ENCODE measurements at places on chromosomes 1 and 21. TPM values are rescaled to one million over a fixed set of nuclear protein-coding genes. Genes with fewer than 3 reads are reported as not detected.
A peak's percentile ranks its signal among the peaks of the same experiment; 100 is the strongest.

Gene SELENBP1
- total RNA-seq: 159 TPM

DNA sequence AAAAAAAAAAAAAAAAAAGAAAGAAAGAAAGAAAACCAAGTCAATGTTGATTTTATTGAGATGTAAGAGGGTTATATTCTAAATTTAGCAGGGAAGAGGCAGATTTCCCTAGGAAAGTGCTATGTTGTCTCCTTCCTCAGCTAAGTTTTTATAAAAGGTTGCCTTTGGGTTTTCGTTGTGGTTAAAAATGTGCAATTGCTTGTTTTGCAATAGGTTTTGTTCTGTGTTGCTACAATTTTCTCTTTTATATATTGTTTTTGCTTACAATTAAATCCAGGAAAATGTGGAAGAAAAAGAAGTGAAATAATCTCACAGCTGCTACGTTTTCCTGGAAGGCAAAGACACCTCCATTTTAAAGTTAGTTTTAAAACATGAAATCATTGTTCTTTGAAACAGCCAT is 136.7 kb upstream of the C1orf105 start:
- no peak overlapping the region for H3K27ac ChIP-seq
- no peaks in the 10 kb centered on the region for H3K27me3 ChIP-seq
- no peaks in the 10 kb centered on the region for H3K36me3 ChIP-seq
- DNase-seq: no peak
- H3K4me3 ChIP-seq: no peak overlapping the region

Gene KRTAP12-1
- not detected for total RNA-seq

DNA sequence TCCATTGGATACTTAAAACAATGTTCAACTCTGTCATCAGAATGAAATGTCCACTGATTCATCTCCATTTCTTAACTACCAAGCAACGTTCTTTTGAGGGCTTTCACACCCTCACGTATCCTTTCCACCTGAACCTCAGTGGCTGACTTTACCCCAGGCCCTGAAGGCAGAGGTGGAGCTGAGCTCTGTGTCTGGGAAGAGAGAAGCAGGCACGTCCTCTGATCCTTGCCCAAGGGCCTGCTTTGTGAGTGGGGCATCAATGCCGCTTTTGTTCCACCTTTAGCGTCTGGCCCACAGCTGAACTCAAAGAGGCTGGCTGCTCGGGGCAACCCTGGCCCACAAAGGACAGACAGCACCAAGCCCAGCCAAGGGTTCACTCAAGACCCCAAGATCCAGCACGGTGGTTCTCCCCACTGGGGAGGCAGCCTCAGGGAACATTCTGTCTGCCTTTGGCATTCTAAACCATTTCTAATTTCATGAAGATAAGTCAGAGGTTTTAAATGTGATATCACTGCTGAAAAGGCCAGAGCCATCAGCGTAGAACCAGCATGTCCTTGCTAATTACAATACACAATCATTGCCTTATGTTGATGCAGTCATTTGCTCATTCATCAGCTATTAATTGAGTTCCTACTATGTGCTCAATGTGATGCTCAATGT is 126.0 kb upstream of the UBE2U start:
- H3K4me3 ChIP-seq: no peak overlapping the region
- no peak overlapping the region for H3K27ac ChIP-seq
- peaks cover 9% of the 10 kb centered on the region for H3K4me1 ChIP-seq
- DNase-seq: no peak

- no peak overlapping the region for H3K4me3 ChIP-seq
- H3K36me3 ChIP-seq: no peaks in the 10 kb centered on the region
- H3K27me3 ChIP-seq: no peaks in the 10 kb centered on the region
- no peak for DNase-seq
- no peaks in the 10 kb centered on the region for H3K4me1 ChIP-seq
These were observed 123.6 kb downstream of the XCL2 start for GRCh38 chr1:168420177-168420576.

DNA sequence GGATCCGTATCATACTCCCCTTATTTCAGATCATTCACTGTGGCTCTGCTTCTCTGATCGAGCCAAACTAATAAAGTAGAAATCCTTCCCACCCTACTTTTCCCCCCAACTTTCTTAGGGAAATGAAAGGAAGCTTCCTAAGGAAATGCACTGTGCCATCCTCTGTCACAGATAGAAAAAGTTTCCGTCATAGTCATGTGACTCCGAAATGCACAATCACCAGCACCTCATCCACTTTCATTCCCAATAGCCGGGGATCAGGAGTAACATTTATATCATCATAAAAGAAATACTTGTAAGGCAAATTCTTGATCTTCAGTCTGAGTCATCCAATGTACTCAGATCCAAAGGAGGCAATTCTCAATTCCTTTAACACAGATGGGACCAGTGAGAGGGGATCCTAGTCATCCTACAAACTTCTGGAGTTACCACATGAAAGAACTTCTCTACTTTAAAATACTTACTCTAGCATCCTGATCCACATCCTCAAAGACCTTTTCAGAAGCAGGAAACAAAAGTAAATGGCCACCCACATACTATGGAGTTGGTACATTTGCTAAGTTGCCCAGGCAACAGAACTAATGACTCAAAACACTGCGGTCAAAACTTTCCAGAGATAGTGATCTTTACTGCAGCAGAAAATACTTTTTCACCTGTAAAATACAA is 97.8 kb upstream of the ZC3H11B start:
- no peak for DNase-seq
- H3K4me1 ChIP-seq: no peaks in the 10 kb centered on the region
- no peaks in the 10 kb centered on the region for H3K27me3 ChIP-seq
- H3K4me3 ChIP-seq: no peak overlapping the region
- H3K36me3 ChIP-seq: no peaks in the 10 kb centered on the region

DNA sequence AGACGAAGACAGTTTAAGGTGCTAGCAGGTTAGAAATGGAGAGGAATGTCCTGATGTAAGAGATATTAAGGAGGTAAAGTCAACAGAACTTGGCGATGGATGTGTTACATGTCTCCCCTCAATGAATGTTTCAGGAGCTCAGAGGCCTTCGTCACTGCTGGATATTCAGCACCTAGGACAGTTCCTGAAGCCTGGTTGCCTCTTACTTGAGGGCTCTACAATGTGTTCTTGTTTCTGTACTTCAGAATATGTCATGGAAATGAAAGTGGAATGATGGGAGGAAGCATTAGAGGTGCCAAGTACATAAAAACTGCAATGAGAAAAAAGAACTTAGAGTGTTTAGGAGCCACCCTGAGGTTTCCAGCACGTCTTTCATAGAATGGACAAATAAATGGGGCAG is 17.7 kb downstream of the TNR start:
- no peaks in the 10 kb centered on the region for H3K27me3 ChIP-seq
- H3K4me3 ChIP-seq: no peak overlapping the region
- no peaks in the 10 kb centered on the region for H3K36me3 ChIP-seq
- no peaks in the 10 kb centered on the region for H3K4me1 ChIP-seq

- no peak overlapping the region for H3K27ac ChIP-seq
- H3K4me3 ChIP-seq: no peak overlapping the region
These were observed 51.4 kb downstream of the DPYD start for GRCh38 chr1:97869441-97869840.

- no peak overlapping the region for H3K27ac ChIP-seq
- H3K27me3 ChIP-seq: peaks cover 23% of the 10 kb centered on the region
- no peaks in the 10 kb centered on the region for H3K4me1 ChIP-seq
- no peak for DNase-seq
- no peaks in the 10 kb centered on the region for H3K36me3 ChIP-seq
- H3K4me3 ChIP-seq: no peak overlapping the region
These were observed 164.6 kb downstream of the ACTL8 start for GRCh38 chr1:17919525-17920439.

DNA sequence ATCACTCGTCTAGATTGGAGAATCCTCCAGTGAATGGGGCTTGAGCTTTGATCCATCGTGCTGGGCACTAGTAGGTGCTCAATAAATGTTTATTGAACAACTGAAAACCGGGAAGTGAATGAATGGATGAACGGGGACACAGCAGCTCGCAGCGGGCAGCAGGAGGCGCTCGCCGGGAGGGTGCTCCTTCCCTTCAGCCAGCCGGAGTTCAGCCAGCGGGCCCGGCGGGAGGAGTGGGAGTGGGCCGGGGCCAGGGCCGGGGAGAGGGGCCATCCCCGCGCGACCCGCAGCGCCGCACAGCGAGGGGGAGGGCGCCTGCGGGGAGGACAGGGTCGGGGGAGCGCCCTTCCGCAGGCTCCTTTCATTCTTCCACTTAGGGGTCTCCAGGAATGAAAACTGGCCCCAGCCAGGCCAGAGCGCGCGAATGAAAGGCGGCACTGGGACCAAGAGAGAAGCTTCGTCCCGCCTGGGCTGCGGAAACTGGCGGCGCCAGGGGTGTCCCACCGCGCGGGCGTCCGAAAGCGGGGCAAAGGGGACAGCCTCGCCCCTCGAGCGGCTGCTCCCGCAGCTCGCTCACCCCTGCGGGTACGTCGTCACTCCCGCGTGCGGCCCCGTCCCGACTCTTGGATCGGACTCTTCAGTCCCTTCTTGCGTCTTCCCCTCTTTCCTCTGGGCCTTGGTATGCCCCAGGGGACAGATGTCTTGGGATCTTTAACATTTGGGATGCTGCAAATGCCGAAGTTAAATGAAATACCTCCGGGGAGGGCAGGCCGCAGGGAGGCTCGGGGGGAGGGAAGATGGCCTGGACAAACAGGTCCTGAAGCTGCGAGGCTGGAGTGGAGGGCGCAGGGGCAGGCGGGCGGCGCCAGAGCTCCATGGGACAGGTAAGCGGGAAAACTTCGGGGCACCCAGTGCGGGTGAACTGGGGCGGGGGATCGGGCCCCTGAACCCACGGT is 3.6 kb upstream of the INAVA start:
- H3K4me3 ChIP-seq: peak overlapping the region; percentile 48
- H3K27me3 ChIP-seq: peaks cover 65% of the 10 kb centered on the region
- H3K27ac ChIP-seq: no peak overlapping the region
- H3K36me3 ChIP-seq: no peaks in the 10 kb centered on the region

- no peak overlapping the region for H3K27ac ChIP-seq
- H3K27me3 ChIP-seq: no peaks in the 10 kb centered on the region
- no peaks in the 10 kb centered on the region for H3K4me1 ChIP-seq
- H3K4me3 ChIP-seq: no peak overlapping the region
- no peak for DNase-seq
These were observed 3.3 kb upstream of the EPHA2 start for GRCh38 chr1:16158993-16159831.

DNA sequence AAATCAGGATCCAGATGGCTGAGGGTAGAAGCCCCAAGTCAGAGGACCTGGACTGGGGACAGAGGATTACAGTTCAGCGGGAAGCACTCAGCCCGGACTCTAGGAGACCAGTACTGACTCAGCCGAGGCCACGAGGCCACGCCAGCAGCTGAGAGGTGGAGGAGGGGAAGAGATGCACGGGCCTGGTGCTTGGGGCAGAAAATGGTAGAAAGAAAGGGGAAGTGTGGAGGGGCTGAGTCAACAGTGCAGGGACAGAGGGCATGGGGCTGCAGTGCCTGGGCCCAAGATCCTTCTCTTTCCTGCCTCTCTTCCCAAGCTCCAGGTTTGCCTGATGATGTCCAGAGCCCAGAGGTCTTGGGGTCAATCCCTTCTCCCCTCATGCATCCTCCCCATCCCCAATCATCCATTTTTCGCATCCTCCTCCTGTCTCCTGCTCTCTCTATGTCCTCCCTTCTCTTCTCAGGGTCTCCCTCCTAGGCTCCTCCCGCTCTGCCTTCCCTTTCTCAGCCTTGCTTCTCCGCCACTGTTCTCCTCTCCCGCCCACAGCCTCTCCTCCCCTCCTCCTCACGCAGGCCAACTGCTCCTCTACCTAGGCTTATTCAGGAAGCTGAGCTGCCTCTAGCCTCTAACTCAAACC is 7.7 kb downstream of the ARHGEF2 start:
- DNase-seq: peak; percentile 45
- H3K4me3 ChIP-seq: no peak overlapping the region
- H3K4me1 ChIP-seq: peaks cover 86% of the 10 kb centered on the region
- peak overlapping the region; percentile 51 for H3K27ac ChIP-seq

DNA sequence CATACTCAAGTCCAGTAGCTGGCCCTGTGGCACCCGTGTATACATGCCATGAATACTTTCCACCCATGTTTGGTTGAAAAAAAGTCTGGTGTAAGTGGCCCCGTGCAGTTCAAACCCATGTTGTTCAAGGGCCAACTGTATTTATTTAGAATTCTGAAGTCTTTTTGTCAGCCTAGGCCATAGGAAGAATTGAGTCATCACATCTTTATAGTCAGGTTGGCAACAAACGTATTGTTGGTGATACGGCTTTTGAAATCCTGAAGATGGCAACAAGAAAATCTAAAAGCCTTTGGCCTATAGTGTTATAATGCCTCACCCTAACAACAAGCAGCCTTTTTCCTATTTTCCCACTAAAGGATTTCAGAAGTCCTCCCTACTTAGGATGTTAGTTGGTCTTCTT is 363.6 kb downstream of the PLPP3 start:
- no peak for DNase-seq
- no peaks in the 10 kb centered on the region for H3K36me3 ChIP-seq
- no peak overlapping the region for H3K4me3 ChIP-seq
- no peaks in the 10 kb centered on the region for H3K4me1 ChIP-seq
- no peaks in the 10 kb centered on the region for H3K27me3 ChIP-seq

DNA sequence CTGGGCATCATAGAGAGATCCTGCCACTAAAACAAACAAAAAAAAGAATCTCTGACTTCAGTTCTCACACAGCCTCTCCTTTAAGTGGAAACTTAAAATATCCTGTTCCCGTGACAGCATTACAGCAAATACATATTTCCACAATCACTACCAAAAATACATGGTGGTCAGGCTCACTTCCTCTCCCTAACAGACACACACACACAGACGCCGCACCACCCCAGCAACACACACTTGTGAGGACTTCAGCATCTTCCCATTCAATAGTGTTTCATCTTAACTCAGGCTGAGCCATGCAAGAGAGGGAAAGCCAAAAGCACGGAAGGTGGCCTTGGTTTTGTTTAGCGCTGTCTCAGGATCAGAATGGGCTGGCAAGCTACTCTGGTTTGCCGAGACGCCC is 21.9 kb downstream of the KIAA1614 start:
- H3K4me3 ChIP-seq: no peak overlapping the region
- no peaks in the 10 kb centered on the region for H3K4me1 ChIP-seq
- no peaks in the 10 kb centered on the region for H3K27me3 ChIP-seq
- no peak for DNase-seq
- H3K27ac ChIP-seq: no peak overlapping the region

DNA sequence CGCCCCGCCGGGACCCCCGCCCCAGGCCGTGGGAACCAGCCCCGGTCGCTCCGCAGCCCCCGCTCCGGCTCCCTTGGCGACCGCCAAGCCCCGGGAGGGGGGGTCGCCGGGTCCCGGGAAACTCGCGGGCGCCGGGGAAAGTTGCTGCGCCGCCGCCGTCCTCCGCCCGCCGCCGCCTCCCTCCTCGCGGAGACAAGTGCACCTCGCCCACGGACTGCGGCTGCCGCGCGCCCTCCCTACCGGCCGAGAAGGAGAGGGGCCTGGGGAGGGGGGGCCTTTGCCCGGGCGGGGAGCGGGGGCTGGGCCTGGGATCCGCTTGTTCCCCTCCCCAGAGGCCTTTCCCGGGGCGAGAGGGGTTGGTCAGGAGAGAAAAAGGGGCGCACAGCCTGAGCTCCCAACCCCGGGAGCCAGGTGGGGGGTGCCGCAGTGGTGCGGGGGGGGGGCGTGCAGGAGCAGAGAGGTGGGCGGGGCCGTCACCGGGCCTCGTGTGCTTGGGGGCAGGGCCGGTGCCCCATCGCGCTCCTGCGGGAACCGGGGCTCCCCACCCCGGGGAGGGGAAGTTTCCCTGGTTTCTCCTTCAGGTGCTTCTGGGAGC is 592 bp downstream of the AGRN start:
- H3K4me3 ChIP-seq: peak overlapping the region; percentile 94
- no peak for DNase-seq
- H3K4me1 ChIP-seq: no peaks in the 10 kb centered on the region
- H3K27me3 ChIP-seq: no peaks in the 10 kb centered on the region
- H3K27ac ChIP-seq: peak overlapping the region; percentile 96
